ENCODE measurements at places on chromosomes 2 and 18.

DNA sequence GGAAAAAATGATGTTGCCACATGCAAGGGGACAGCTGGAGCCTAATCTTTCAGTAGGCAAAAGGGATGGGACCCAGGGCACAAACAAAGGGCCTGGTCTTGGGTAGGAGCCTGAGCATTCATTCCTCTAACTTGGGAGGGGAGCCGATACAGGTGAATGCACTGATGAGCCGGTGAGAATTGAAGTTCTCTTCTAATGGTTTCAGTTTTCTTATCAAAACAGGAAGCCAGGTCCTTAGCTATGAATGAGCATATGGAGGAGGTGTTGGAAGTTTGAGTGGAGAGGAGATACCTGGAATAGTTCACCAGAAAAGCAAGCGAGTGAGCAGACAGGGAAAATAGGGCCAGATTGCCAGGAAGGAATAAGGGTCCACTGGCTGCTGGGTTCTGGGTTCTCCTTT is 10.1 kb downstream of the DPP4 start:
- DNase-seq, result no peak

GRCh38 chr2:42795841-42796301 is 3.5 kb upstream of the HAAO start:
- no peak for DNase-seq

- no peak for DNase-seq
Measured at GRCh38 chr2:132547090-132547687, 122.8 kb downstream of the LYPD1 start.

GRCh38 chr2:201699416-201699815 is 972 bp upstream of the MPP4 start:
- DNase-seq, result no peak

GRCh38 chr18:40877096-40877495 is 1077.9 kb upstream of the PIK3C3 start:
- no peak for DNase-seq

DNA sequence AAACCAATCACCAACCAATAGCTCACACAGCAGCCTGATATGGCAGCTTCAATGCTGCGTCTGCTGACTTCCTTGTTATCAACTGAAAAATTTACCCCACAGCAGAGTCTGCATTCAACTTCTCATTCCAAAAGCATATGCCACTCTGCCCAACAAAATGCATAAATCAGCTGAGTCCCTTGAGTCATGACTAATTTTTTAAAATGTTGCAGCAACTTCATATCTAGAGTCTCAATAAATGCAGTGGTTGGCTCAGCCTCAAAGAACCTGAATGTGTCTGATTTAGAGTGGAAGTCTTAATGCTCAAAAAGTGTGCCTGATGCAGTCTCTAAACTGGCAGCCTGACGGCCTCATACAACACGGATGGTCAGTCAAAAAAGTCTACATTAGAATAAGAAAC is 46.5 kb downstream of the FARSB start:
- DNase-seq, result no peak

DNA sequence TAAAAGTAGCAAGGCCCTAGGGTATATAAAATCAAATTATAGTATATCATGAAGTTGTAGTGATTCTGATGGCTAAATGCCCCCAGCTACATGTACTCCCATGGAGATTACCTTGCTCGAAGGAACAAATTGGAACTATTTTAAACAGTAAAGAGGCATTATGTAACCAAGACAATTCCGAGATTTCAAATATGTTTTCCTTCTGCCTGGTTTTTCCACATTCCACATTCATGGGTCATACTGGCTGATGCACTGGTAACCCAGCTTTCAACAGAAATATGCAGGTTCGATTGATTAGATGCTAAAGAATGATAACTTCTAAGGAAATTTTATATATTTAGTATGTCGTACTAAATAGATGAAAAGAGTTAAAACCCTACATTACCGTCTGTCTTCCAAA is 62.3 kb upstream of the MGAT4A start:
- no peak for DNase-seq

DNA sequence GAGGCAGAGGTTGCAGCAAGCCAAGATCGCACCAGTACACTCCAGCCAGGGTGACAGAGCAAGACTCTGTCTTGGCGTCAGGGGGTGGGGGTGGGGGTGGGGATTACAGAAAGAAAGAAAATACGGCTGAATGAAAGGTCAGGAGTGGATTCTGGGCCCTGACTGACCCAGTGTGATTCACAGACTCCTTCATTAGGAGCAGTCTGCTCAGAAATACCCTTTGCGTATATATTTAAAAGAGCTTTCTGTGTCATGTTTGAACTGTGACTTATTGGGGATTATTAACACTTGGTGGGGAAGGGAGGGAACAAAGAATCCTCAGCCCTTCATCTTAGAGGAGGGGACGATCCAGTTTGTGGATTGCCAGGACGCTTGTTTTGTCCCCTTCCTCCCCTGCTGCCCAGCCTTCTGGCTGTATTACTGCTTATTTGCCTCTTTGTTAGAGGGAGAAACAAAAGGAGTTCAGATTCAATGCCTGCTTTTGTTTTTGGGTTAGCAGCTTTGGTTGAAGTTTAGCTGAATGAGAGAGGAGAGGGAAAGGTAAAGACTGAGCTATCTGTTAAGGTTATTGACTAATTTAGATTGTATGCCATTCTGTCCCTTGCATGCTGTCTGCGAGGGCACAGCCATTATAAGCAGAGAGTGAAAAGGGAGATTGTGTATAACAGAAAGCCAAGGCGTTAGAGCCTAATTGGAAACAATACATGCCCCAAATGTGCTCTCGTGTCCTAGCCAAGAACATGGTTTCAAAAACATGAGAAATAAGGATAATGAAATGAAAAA is 118.3 kb downstream of the FMNL2 start:
- no peak for DNase-seq

DNA sequence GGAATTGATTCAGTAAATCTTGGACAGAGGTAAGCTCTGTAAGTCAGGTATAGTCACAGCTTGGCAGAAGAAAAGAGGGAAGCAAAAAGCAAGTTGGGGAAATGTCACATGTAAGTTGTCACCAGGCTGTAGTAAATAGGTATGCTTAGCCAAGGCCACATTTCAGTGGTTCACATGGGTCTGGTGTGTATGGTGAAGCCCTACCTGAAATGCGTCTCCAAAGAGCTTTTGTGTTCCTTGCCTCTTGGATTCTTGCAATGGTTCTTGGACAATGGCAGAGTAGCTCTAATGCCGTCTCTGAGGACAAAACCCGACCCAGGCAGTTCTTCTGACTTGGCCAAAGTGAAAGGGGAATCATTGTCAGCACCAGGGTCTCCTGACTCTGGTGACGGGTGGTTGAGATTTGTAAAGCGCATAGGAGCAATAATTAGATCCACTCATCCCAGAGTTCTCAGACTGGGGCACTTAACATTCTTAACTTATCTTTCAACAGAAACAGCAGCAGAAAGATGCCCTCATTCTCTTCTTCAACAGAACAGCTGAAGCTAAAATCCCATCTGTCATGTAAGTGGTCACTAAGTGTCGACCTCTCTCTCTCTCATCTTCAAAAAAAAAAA is 34.4 kb upstream of the RPL37A start:
- DNase-seq, result no peak

GRCh38 chr2:141778315-141778835 is 352.4 kb downstream of the LRP1B start:
- DNase-seq, result no peak

GRCh38 chr2:226117510-226118065 is 682.0 kb downstream of the IRS1 start:
- DNase-seq, result no peak

Data from stimulated activated CD8-positive, alpha-beta memory T cell treated with anti-CD3 and anti-CD28 coated beads, Interleukin-2, amount 100 ng/mL, for 1 hour (primary cell).